Caco-2 (cell line): ENCODE measurements at places on chromosomes 12 and 14.

DNA sequence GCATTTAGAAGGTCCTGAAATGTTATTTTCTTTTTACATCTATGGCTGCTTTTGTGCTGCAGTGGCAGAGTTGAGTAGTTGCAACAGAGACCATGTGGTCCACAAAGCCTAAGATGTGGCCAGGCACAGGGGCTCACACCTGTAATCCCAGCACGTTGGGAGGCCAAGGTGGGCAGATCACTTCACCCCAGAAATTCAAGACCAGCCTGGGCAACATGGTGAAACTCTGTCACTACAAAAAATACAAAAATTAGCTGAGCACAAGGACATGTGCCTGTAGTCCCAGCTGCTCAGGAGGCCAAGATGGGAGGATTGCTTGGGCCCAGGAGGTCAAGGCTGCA lies 13.4 kb downstream of the USP30 start:
- no peaks in the 10 kb centered on the region for H3K27me3 ChIP-seq
- no peak overlapping the region for H3K4me3 ChIP-seq

- H3K27me3 ChIP-seq: no peaks in the 10 kb centered on the region
- no peaks in the 10 kb centered on the region for H3K4me1 ChIP-seq
- H3K4me3 ChIP-seq: no peak overlapping the region
- no peak overlapping the region for H3K27ac ChIP-seq
Measured at GRCh38 chr12:95484524-95484923, 10.6 kb downstream of the METAP2 start.

DNA sequence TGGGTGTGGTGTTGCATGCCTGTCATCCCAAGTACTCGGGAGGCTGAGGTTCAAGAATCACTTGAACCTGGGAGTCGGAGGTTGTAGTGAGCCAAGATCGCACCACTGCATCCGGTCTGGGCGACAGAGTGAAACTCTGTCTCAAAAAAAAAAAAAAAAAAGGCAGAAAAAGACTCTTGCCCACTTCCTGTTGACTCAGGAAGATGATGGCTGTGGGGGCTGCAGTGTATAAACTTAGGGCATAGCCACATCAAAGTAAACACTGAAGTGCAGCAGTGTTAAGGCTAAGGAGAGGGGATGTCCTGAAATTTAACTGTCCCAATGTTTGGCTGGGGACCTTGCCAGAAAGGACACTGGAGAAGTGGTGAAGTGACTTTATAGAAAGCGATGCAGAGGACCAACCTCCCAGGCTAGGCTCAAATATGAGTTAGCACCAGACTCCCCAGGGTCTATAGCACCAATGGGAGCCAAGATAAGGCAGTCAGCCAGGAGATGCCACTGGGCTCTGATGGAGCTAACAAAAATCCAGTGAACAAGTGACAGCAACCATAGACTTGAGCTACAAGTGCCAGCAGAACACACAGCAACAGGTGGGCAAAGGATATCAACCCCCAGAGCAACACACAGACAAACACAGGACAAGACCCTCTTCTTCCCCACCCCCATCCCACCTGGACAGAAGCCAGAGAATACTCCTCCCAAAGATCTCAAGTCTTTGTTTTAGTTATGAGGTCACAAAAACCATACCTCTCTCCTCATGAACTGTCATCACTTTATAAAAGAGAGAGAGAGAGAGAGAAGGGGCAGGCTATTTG lies 28.0 kb downstream of the NELL2 start:
- H3K27ac ChIP-seq: no peak overlapping the region
- no peaks in the 10 kb centered on the region for H3K4me1 ChIP-seq
- H3K36me3 ChIP-seq: no peaks in the 10 kb centered on the region

GRCh38 chr14:20698934-20699333 lies 10.4 kb downstream of the ANG start:
- H3K4me1 ChIP-seq: no peaks in the 10 kb centered on the region
- DNase-seq: no peak
- no peak overlapping the region for H3K4me3 ChIP-seq
- H3K36me3 ChIP-seq: no peaks in the 10 kb centered on the region
- no peaks in the 10 kb centered on the region for H3K27me3 ChIP-seq

DNA sequence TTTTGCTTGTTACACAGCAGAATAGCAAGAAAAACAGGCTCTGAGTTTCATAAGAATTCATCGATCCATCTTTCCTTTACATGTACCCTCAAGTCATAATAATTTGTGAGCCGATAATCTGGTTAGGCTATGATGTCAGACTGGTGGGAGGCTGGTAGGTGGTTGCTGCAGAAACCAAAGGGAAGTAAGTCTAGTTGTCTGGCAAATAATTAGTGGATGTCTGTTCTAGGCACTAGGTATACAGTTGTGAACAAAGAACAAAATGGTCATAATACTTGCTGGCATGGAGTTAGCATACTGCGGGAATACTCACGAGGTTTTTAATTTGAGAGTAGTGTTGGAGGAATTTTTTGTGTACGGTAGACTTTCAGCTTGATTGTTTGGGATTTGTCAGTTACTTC lies 8.8 kb downstream of the SUSD6 start:
- DNase-seq: no peak
- no peak overlapping the region for H3K4me3 ChIP-seq
- no peak overlapping the region for H3K27ac ChIP-seq
- no peaks in the 10 kb centered on the region for H3K36me3 ChIP-seq

GRCh38 chr14:101207897-101208296 lies 304.4 kb upstream of the RTL1 start:
- H3K36me3 ChIP-seq: no peaks in the 10 kb centered on the region
- H3K27ac ChIP-seq: no peak overlapping the region
- no peak overlapping the region for H3K4me3 ChIP-seq
- no peaks in the 10 kb centered on the region for H3K27me3 ChIP-seq

DNA sequence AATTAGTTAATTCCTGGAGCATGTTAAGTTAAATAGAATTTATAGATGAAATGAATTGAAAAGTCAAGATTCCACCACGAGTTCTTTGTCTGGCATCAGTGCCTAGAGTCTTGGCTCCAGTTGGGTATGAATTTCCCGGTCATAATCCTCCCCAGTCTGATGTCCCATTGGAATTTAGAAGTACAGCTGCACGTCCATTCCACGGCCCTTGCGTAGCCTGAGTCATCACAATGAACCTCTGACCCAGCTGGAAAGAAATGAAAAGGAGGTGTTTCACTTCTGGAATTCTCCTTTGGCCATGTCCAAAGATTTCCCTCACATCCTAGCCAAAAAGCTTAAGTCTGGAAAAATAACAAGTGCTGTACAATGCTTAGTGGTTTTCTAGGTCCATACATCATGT lies 122.7 kb downstream of the KICS2 start:
- no peaks in the 10 kb centered on the region for H3K4me1 ChIP-seq
- DNase-seq: no peak
- no peaks in the 10 kb centered on the region for H3K36me3 ChIP-seq
- H3K27me3 ChIP-seq: no peaks in the 10 kb centered on the region

GRCh38 chr14:98785578-98785977 lies 486.4 kb downstream of the BCL11B start:
- H3K4me1 ChIP-seq: no peaks in the 10 kb centered on the region
- H3K36me3 ChIP-seq: no peaks in the 10 kb centered on the region
- no peak for DNase-seq
- no peak overlapping the region for H3K4me3 ChIP-seq

GRCh38 chr12:3697311-3697870 lies 55.5 kb downstream of the CRACR2A start:
- DNase-seq: no peak
- no peak overlapping the region for H3K4me3 ChIP-seq
- no peaks in the 10 kb centered on the region for H3K27me3 ChIP-seq
- no peaks in the 10 kb centered on the region for H3K36me3 ChIP-seq
- H3K4me1 ChIP-seq: no peaks in the 10 kb centered on the region

GRCh38 chr14:29410581-29410980 lies 517.1 kb downstream of the PRKD1 start:
- no peak for DNase-seq
- no peaks in the 10 kb centered on the region for H3K27me3 ChIP-seq
- H3K4me3 ChIP-seq: no peak overlapping the region
- no peaks in the 10 kb centered on the region for H3K4me1 ChIP-seq
- no peaks in the 10 kb centered on the region for H3K36me3 ChIP-seq
- no peak overlapping the region for H3K27ac ChIP-seq

DNA sequence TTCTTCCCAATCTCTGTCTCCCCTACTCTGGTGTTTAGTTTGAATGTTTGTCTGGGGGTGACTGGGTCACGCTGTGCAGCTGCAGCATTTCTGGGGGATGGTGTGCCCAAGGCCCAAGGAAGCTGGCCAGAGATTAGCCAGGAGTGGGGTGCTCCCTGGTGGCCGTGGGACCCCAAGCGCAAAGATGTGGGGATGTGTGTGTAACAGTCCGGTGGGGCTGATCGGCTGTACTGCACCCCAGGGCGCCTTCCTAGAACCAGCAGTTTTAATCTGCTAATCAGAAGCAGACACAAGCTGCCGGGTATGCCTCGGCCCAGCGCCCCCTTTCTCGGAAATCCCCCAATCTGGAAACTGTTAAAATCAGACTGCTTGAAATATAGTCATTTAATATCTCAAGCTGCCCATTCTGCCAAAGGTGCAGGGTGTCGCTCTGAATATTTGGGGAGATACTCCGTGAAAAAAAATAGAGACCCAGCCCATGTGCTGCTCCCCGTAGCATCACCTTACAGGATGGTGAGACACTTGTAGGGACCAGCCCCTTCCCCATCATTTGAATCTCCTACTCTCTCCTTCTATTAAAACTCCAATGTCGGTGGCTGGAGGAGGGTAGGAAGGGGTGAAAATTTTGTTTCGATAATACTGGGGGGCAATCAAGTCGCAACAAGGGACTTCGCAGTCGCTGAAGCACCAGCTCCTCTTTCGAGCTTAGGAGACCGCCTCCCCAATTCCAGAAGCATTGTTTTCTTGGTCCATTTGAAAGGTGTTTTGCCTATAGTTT lies 4.3 kb downstream of the HOXC9 start:
- no peaks in the 10 kb centered on the region for H3K36me3 ChIP-seq
- peaks cover 27% of the 10 kb centered on the region for H3K4me1 ChIP-seq
- no peak for DNase-seq
- no peaks in the 10 kb centered on the region for H3K27me3 ChIP-seq

GRCh38 chr12:107108995-107109508 lies 15.7 kb upstream of the CRY1 start:
- no peaks in the 10 kb centered on the region for H3K27me3 ChIP-seq
- no peak for DNase-seq
- no peaks in the 10 kb centered on the region for H3K36me3 ChIP-seq
- no peak overlapping the region for H3K4me3 ChIP-seq
- H3K27ac ChIP-seq: no peak overlapping the region

GRCh38 chr14:77329872-77330271 lies 9.0 kb downstream of the GSTZ1 start:
- no peaks in the 10 kb centered on the region for H3K27me3 ChIP-seq
- no peak overlapping the region for H3K27ac ChIP-seq
- no peaks in the 10 kb centered on the region for H3K36me3 ChIP-seq
- DNase-seq: no peak
- no peaks in the 10 kb centered on the region for H3K4me1 ChIP-seq

DNA sequence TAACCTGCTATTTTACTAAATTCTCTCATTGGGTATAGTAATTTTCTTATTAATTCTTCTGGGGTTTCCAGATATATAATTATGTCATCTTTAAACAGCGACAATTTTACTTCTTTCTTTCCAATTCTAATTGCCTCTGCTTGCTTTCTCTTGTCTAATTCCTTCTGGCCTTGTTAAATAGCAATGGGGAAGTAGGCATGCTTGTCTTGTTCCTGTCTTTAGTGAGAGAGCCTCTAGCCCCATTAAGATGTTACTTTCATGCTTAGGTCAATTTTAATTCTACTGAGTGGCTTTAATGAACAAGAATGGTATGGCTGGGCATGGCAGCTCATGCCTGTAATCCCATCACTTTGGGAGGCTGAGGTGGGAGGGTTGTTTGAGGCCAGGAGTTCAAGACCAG lies 31.7 kb downstream of the LRTM2 start:
- no peak overlapping the region for H3K4me3 ChIP-seq
- no peaks in the 10 kb centered on the region; the same call in 1 of the 2 replicates for H3K27me3 ChIP-seq
- no peak for DNase-seq
- H3K36me3 ChIP-seq: no peaks in the 10 kb centered on the region
- no peaks in the 10 kb centered on the region for H3K4me1 ChIP-seq

DNA sequence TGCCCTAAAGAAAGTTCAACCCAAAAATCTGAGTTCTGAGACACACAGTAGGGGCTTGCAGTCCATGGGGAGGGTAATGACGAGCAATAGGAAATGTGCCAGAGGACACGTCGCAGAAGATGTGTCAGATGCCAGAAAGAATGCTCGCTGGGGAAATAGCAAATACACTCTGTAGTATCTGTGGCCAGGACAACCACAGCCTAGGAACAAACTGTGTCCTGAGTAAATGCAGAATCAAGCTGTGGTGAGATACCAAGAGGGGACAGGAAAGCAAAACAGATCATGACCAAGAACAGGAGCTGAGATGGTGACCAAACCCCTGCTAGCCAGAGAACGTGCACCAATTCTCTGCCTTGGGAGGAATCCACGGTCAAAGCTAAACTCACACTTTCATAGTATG lies 9.1 kb downstream of the CRACR2A start:
- no peak overlapping the region for H3K27ac ChIP-seq
- H3K36me3 ChIP-seq: no peaks in the 10 kb centered on the region
- no peaks in the 10 kb centered on the region for H3K27me3 ChIP-seq
- no peak overlapping the region for H3K4me3 ChIP-seq
- no peak for DNase-seq

- DNase-seq: no peak
- no peaks in the 10 kb centered on the region for H3K27me3 ChIP-seq
- H3K4me1 ChIP-seq: peaks cover 13% of the 10 kb centered on the region
- H3K4me3 ChIP-seq: no peak overlapping the region
- no peak overlapping the region for H3K27ac ChIP-seq
Measured at GRCh38 chr14:96303981-96304380, 48.0 kb downstream of the BDKRB1 start.

- no peaks in the 10 kb centered on the region for H3K36me3 ChIP-seq
- no peaks in the 10 kb centered on the region for H3K4me1 ChIP-seq
- DNase-seq: no peak
- H3K27me3 ChIP-seq: no peaks in the 10 kb centered on the region
- H3K4me3 ChIP-seq: no peak overlapping the region
- H3K27ac ChIP-seq: no peak overlapping the region
Measured at GRCh38 chr12:57554897-57555296, 5.1 kb downstream of the KIF5A start.

- no peaks in the 10 kb centered on the region for H3K36me3 ChIP-seq
- H3K4me3 ChIP-seq: no peak overlapping the region
- peak overlapping the region; percentile 17 for H3K27ac ChIP-seq
- H3K27me3 ChIP-seq: no peaks in the 10 kb centered on the region
- no peak for DNase-seq
- peaks cover 13% of the 10 kb centered on the region for H3K4me1 ChIP-seq
Measured at GRCh38 chr14:30985796-30986195, 39.7 kb upstream of the AP4S1 start.

DNA sequence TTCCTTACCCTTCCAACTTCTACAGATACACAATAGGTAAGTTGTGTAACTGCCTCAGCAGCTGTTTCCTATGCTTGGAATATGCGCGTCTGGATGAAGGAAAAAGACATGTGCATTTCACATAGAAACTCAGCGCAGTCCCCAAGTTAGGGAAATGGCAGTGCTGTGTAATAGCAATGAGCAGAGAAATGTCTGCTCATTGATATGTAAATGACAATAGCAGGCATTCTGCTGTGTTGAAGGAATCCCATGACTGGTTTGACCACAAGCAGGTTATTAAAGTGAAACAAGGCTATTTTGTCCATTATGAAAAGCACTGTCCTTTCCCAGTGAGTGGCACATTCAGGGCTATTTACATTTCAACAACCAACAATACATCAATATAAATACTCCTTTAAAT lies 106.6 kb downstream of the BTG1 start:
- H3K4me1 ChIP-seq: peaks cover 9% of the 10 kb centered on the region
- H3K27me3 ChIP-seq: no peaks in the 10 kb centered on the region
- no peak overlapping the region for H3K27ac ChIP-seq
